ENCODE measurements at places on chromosomes 2 and 18.

GRCh38 chr2:54122171-54122935 is 6.9 kb downstream of the ACYP2 start:
- peak overlapping the region; percentile 69 for H3K27ac ChIP-seq
- no peak overlapping the region for H3K4me3 ChIP-seq
- peaks cover 41% of the 10 kb centered on the region for H3K4me1 ChIP-seq

DNA sequence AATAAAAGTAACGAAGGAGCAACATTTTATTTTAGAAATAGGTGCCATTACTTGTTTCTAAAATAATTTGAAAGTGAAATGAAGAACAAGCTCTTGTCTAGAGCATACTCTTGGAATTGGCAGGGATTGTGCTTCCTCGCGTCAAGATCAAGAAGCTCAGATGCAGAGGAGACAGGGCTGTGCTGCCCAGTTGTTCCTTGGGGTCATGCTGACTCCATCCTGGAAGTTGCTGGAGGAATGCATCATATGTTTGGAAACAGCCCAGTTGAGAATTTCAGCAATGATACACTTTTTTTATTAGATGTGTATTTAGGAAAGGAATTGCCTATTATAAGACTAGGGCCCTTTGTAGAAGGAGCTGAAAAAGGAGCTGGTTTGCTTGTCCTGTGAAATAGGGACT is 17.2 kb downstream of the LTBP1 start:
- H3K36me3 ChIP-seq, result no peaks in the 10 kb centered on the region
- H3K4me3 ChIP-seq, result no peak overlapping the region
- no peak for DNase-seq
- no peaks in the 10 kb centered on the region for H3K27me3 ChIP-seq

GRCh38 chr2:73008766-73009135 is 62.8 kb downstream of the SFXN5 start:
- no peak overlapping the region for H3K27ac ChIP-seq
- no peaks in the 10 kb centered on the region for H3K27me3 ChIP-seq
- peaks cover 24% of the 10 kb centered on the region for H3K36me3 ChIP-seq
- no peak for DNase-seq
- H3K4me1 ChIP-seq, result no peaks in the 10 kb centered on the region
- no peak overlapping the region for H3K4me3 ChIP-seq

- no peaks in the 10 kb centered on the region for H3K27me3 ChIP-seq
- H3K27ac ChIP-seq, result no peak overlapping the region
- H3K4me3 ChIP-seq, result no peak overlapping the region
- peak; percentile 25 for DNase-seq
- no peaks in the 10 kb centered on the region for H3K36me3 ChIP-seq
Observed at GRCh38 chr2:1538663-1539062, 125.4 kb downstream of the TPO start.

DNA sequence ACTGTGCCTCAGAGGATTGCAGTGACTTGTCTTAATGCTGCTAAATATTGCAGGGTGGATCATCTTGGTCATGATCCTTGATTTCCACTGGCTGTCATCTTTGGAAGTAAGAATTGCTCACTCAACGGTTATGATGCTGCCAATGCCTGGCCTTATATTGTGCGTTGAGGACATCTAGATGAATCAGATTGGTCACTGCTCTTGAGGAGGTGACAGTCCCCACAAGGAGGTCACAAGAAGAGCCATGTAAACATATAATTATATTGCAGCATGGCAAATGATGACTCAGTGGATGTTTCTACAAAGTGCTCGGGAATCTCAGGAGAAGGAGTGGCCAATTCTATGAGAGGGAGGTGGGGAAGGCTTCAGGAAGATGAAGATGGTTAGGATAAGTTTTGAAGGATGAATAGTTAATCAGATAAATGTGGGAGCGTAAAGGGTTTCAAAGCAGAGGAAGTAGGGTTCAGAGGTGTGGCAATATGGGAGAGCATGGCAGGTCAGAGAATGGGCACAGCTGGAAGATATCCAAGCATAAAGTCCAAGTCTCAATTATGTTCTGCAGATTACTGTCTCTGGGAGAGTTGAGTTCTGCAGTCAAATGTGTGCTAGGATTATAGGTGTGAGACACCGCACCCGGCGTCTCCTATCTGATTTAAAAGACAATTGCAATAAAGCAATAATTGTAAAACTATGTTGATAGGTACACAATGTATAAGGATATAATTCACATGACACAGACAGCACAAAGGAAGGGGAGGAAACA is 21.3 kb upstream of the TMEM131 start:
- H3K4me3 ChIP-seq, result no peak overlapping the region
- DNase-seq, result no peak
- H3K4me1 ChIP-seq, result peaks cover 20% of the 10 kb centered on the region
- no peaks in the 10 kb centered on the region for H3K27me3 ChIP-seq
- H3K36me3 ChIP-seq, result no peaks in the 10 kb centered on the region

GRCh38 chr18:63161032-63161760 is 158.4 kb downstream of the BCL2 start:
- H3K27ac ChIP-seq, result no peak overlapping the region
- DNase-seq, result no peak
- H3K4me1 ChIP-seq, result no peaks in the 10 kb centered on the region
- peaks cover 1% of the 10 kb centered on the region for H3K27me3 ChIP-seq
- no peaks in the 10 kb centered on the region for H3K36me3 ChIP-seq
- H3K4me3 ChIP-seq, result no peak overlapping the region

GRCh38 chr2:187541086-187542085 is 12.8 kb downstream of the TFPI start:
- peaks cover 13% of the 10 kb centered on the region for H3K36me3 ChIP-seq
- H3K4me3 ChIP-seq, result no peak overlapping the region
- peak overlapping the region; percentile 85 for H3K27ac ChIP-seq
- peaks cover 75% of the 10 kb centered on the region for H3K4me1 ChIP-seq

DNA sequence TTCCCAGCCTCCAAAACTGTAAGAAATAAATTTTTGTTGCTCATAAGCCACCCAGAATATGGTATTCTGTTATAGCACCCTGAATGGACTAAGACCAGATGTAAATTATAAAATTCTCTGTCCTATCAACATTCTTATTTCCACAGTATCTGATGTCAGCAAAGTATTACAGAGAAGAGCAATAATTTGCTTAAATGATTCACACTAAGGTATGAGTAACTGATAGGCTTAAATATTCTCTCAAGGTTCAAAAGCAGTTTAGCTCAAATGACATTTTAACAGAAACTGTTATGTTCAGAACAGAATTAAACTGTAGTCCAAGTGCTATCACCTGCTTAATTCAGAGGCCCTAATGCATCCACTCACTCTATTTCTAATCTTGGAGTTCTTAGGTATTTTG is 12.8 kb downstream of the SESTD1 start:
- H3K27ac ChIP-seq, result no peak overlapping the region
- H3K4me3 ChIP-seq, result no peak overlapping the region
- H3K27me3 ChIP-seq, result no peaks in the 10 kb centered on the region
- no peak for DNase-seq
- H3K36me3 ChIP-seq, result peaks cover 1% of the 10 kb centered on the region

- H3K4me3 ChIP-seq, result no peak overlapping the region
- no peak for DNase-seq
- no peaks in the 10 kb centered on the region for H3K36me3 ChIP-seq
- H3K27me3 ChIP-seq, result no peaks in the 10 kb centered on the region
Observed at GRCh38 chr18:55085557-55086285, 126.5 kb upstream of the CCDC68 start.

Measured in HepG2 (cell line).